ENCODE measurements at places on chromosomes 6 and 20.

DNA sequence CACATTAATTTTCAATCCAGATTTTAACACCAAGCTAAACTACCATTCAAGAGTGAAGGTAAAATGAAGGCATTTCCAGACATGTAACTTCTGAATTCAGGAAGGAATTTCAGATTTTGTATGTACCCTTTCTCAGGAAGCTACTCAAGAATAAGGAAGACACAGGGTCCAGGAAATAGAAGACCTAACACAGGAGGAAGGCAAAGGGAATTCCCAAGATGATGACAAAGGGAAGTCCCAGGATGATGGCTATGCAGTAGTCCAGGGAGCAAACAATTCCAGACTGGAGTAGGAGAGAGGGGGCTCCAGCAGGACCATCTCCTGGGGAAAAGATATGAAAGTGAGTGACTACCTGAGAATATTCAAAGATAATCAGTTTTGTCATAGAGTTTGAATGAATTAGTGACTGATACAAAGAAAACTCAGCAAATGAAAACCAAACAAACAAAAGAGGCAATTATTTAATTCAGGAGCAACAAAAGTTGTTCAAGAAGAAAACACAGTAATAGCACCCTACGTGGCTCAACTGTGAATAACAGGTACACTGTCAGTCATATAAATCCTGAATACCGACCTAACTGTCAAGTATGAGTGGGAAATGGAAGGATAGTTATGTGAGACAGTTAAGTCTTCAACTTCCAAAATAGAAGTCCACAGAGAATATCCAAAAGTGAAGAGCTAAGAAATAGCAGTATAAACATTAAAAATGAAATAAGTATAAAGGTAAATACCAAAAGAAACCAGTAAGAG lies 4.0 kb downstream of the RNF24 start:
- no peak for DNase-seq

DNA sequence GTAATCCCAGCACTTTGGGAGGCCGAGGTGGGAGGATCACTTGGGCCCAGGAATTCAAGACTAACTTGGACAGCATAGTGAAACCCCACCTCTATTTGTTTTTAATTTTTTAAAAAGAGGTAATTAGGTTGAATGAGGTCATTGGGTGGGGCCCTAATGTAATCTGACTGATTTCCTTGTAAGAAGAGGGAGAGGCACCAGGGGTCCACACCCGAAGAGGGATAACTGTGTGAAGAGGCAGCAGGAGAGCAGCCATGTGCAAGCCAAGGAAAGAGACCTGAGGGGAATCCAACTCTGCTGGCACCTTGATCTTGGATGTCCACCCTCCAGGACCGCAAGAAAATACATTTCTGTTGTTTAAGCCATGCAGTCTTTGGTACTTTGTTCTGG lies 63.4 kb downstream of the QRSL1 start:
- DNase-seq = no peak

DNA sequence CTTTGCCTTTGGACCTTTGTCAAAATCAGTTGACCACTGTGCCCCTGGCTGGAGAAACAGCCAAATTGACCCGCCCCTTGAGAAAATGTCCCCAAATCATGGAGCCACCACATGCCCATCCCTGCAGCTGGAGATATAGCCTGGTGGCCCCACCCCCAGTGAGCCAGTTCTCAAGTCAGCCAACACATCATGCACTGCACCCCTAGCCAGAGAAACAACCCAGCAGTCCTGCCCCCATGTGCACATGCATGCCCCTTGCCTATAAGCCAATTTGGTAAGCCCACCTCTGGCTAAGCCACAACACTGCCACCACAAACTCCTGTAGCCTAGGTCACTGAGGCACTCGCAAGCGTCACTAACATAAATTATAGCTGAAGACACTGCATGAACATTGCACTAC lies 174.2 kb upstream of the ECI2 start:
- no peak for DNase-seq

- DNase-seq = no peak
Observed at GRCh38 chr6:110976575-110976974, 5.3 kb upstream of the RPF2 start.

DNA sequence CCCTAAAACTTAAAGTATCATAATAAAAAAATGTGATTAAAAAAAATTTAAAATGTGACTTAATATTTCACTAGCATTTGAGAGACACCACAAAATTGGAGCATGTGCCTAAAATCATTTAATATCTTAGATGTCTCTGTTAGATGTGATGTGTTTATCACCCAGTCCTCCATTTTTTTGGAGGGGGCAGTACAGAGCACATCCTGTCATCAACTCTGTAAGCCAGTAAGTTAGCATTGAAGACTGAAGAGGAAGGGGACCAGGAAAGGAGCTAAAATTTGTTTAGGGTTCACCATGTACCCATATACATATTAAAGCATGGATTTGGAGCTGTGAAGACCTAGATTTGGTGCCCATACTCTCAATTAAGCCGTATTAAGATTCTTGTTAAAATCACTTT lies 30.7 kb upstream of the ADIG start:
- peak; percentile 4 for DNase-seq

DNA sequence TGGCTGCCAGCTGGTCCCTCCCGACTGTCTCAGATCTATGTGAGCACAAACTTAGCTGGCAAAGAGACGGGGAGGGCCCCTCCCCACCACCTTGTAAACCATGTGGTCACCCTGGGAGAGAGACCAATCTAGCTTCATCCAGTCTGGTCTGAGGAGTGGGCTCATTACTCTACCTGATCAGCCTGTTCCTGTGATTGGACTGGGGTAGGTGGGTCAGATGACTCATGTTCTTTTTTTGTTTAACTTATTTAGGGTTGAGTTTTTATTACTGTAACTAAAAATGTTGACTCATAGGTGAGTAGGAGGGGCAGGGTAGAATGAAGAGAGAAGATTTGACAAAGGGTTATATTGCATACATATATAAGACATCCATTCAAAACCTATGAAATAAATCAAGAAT lies 4.7 kb downstream of the GSTA4 start:
- no peak for DNase-seq

DNA sequence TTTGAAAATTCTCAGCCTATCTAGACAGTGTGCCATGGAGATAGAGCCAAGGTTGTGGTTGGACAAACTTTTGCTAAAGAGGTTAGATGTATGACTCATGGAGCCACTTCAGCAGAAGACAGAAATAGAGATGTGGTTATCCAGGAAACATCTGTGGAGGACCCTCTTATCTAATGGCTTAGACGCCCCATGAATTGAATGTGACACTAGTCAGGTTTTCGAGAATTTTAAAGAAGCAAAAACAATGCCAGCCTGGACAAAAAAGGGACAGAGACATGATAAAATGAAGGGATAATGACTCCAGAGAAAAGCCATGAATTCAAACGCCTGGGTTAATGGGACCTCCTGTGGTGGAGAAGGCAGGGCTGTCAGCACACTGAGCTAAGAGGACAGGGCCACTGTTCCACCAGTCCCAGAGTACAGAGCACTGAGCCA lies 280.5 kb downstream of the CLVS2 start:
- no peak for DNase-seq

- DNase-seq = no peak
Observed at GRCh38 chr6:139638179-139638941, 263.9 kb upstream of the CITED2 start.

GRCh38 chr20:42192321-42192720 lies 574.1 kb upstream of the CHD6 start:
- DNase-seq = no peak

GRCh38 chr6:33117811-33118277 lies 42.1 kb downstream of the HLA-DPB1 start:
- no peak for DNase-seq

DNA sequence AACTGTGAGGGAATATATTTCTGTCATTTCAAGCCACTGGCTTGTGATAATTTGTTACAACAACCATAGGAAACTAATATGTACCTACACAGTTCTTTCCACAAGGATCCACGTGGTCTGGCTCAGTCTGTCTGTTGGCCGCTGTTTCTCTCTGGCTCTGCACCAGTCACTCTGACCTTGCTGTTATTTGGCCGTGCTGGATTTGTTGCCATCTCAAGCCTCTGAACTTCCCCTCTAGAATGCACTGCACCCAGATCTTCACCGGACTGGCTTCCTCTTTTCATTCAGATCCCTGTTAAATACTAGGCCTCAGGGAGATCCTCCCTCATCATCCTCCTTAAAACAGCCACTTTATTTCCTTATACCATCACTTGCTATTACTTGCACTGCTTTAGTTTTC lies 446.8 kb downstream of the TFAP2B start:
- DNase-seq = no peak

DNA sequence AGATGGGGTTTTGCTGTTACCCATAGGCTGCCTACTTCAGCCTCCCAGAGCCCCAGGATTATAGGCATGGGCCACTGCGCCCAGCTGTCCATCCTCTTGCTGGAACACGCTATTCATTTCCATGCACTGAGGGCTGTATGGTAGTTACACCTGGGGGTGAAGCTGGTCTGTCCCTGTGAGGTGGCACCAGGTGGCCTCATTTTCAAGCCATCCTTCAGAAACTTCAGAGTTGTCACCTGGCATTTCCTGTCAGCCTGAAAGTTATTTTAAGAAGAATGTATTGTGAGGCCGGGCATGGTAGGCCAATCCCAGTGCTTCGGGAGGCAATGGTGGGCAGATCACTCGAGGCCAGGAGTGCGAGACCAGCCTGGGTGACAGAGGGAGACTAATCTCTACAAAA lies 147.6 kb downstream of the DTNBP1 start:
- DNase-seq = no peak

- no peak for DNase-seq
Observed at GRCh38 chr6:32905078-32905477, 35.8 kb downstream of the HLA-DMB start.

DNA sequence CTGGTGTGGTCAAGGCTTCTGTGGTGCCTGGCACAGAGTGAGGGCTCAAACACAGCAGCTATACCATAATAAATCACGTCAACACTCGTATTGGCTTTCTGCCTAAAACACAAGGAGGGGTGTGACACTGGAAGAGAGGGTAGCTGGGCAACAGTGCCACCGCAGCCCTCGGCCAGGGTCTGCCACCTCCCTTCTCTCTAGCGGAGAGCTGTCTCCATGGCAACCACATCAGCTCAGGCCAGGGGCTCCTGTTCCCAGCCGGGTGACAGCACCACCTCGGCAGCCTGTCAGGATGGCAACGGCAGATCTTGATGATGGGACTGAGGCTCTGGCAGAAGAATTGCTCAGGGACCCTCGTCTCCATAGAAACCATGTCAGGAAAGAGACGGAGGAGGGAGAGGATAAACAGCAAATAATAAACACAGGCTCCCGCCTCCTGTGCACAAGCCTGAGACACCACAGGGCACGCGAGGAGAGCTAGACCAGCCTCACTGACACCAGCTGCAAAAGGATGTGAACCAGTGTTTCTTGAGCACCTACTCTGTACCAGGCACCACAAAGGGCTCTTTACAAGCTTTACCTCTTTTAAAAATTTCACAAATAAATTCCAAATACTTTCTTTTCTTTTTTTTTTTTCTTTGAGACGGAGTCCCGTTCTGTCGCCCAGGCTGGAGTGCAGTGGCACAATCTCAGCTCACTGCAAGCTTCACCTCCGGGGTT lies 50.4 kb upstream of the TLDC2 start:
- no peak for DNase-seq

DNA sequence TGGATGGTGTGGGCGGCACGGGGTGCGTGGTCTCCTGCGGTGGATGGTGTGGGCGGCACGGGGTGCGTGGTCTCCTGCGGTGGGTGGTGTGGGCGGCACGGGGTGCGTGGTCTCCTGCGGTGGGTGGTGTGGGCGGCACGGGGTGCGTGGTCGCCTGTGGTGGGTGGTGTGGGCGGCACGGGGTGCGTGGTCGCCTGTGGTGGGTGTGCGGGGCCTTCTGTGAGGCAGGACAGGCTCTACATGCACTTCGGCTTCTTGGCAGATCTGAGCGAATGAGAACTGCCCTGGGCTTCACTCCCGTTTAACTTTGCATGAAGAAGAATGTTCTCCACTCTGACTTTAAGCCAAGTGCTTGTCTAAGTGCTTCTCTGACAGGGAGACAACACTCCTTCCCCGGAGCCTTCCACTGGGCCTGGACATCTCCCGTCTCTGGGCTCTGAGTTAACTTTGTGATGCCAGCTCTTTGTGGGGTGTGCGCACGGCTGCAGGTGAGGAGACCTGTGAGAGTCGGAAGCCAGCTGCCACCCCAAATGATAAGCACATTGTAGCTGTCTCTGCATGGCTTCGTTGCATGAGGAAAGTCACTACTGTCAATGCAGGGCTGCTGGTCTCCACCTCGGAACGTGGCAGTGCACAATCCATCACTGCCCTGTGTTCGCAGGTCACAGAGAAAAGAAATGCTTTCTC lies 244.8 kb downstream of the DLL1 start:
- no peak for DNase-seq

GRCh38 chr6:121767211-121767610 lies 331.8 kb downstream of the GJA1 start:
- no peak for DNase-seq

DNA sequence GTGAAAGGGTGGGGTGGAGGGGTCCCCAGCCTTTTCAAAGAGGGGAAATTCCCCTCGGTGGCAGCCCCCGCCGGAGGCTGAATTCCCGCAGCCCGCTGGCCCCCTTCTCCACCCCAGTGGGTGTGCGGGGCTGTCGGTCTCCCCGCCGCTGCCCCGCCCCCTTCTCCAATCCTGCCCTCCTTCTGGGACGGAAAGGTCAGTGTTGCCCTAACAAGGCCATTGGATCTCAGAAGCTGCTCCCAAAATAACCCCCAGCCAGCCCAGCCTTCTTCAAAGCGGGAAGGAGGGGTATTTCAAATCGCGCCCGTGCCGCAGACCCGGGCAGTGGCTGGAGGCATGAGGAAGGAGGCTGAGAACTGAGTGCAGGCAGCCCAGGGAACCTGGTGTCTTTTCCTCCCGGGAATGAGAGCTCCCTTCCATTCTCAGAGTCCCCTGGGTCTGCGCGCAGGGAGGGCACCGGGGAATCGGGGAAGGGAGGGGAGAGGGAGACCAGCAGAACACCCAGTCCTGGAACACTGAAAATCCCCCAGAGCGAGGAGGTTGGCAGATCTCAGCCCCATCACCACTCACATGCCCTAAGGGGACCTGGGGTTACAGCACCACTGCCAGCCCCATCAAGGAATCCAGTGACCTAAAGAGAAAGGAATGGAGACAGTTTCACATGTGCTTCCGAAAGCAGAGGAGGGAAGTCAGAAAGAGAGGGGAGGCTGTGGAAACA lies at the start of gene JPH2:
JPH2 (minus strand) TSS at position 135 of the 718 bp plus-strand sequence. CDS start 483 bp downstream, outside the sequence.
- no peak for DNase-seq

GRCh38 chr6:101266063-101266462 lies 127.4 kb upstream of the GRIK2 start:
- peak; percentile 12 for DNase-seq

GRCh38 chr6:169902070-169902469 lies 150.6 kb downstream of the ERMARD start:
- DNase-seq = no peak

GRCh38 chr20:3812259-3812681 lies 8.1 kb upstream of the AP5S1 start:
- no peak for DNase-seq

DNA sequence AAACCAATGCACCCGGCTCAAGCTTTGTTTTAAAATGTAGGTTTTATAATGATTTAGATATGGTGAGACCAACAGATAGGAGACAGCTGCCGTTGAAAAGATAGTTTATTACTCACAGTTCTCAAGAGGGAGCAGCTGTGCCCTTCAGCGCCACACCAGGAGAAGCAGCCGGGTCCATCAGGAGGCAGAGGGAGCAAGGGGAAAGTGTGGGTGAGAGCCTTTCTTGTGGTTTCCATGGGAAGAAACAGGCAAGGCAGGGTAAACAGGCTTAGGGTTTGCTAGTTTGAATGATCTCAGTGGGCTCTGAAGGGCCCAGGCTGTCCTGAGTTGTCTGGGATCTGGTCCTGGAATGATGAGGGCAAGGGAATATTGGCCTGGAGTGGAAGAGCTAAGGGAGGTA lies 117.7 kb upstream of the PLCB4 start:
- DNase-seq = no peak

GRCh38 chr6:56949925-56950495 lies 4.9 kb upstream of the BEND6 start:
- DNase-seq = no peak

- DNase-seq = no peak
Observed at GRCh38 chr20:19659448-19659847, 98.6 kb upstream of the RIN2 start.

All from CD4-positive, alpha-beta T cell treated with Interleukin-21 for 1 hour (primary cell).